ENCODE measurements at places on chromosomes 7 and 10.

- DNase-seq = no peak
Measured at GRCh38 chr10:48306870-48307710, 613 bp downstream of the MAPK8 start.

DNA sequence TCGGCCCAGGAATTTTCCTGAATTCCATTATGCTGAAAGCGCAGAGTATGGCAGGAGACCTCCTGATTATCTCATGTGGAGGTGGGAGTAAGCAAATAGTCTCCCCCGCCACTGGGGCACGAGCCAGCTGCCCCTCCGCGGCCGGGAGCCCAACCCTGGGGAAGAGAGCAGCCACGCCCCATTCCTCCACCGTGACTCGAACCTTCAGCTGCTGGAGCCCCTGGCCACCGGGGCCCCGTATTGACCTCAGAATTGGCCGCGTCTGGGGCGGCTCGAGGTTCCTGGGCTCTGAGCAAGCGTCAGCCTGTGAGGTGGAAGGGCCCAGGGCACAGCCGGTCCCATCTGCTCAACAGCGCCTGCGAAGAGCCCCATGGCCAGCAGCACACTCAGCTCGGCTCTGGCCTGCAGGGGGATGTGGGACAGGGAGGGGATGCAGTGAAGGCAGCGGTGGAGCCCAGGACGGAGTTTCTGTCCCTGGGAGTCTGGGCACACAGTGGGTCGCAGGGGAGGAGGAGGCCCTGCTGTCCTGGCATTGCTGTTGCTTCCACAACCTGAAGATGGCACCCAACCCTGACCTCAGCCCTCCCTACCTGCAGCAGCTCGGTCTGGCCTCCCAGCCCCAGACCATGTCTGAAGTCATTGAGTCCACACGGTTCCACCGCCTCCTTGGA, 97.8 kb downstream of the CHST15 start:
- peak; percentile 71 for DNase-seq

GRCh38 chr7:96120445-96121225, 201.3 kb downstream of the SLC25A13 start:
- DNase-seq = no peak

GRCh38 chr10:1187151-1187854, 131.1 kb downstream of the WDR37 start:
- no peak for DNase-seq

GRCh38 chr7:22452142-22452959, 47.6 kb downstream of the STEAP1B start:
- peak; percentile 29 for DNase-seq
